CD8-positive, alpha-beta T cell (primary cell): ENCODE measurements at places on chromosomes 6 and 20.
A peak's percentile ranks its signal among the peaks of the same experiment; 100 is the strongest.

DNA sequence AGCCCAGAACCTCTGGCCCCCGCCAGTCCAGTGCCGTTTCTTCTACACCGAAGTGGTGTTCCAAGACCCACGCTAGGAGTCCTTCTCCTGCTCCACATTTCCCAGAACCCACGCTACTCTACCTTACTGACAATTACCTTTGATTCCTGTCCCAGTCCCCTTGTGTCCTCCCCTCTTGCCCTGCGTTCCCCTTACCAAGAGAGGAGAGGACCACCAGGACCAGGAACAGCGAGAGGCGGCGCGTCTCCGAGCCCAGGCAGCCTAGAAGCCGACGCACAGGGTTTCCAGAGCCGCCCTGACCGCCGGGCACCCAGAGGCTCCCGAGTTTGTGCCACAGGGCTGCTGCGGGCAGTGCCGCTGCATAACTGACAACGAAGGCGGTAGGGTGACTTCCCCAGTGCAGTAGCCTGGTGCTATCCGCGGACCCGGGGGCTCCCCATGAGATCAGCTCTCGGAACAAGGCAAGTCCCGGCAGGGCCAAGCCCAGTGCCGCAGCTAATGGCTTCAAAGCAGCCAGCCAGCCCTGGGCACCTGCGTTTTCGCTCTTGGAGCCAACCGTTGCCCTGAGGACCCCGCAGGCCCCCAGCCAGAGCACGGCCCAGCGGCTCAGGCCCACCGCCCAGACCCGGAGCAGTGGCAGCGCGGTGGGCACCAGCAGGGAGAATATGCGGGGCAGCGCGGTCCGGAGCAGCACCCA lies 512 bp downstream of the TAP1 start:
- DNase-seq: peak; percentile 38

- DNase-seq: no peak
Observed at GRCh38 chr6:25922301-25922700, 8.2 kb downstream of the SLC17A2 start.

- DNase-seq: peak; percentile 17
Observed at GRCh38 chr6:17633465-17634188, 33.5 kb downstream of the FAM8A1 start.

DNA sequence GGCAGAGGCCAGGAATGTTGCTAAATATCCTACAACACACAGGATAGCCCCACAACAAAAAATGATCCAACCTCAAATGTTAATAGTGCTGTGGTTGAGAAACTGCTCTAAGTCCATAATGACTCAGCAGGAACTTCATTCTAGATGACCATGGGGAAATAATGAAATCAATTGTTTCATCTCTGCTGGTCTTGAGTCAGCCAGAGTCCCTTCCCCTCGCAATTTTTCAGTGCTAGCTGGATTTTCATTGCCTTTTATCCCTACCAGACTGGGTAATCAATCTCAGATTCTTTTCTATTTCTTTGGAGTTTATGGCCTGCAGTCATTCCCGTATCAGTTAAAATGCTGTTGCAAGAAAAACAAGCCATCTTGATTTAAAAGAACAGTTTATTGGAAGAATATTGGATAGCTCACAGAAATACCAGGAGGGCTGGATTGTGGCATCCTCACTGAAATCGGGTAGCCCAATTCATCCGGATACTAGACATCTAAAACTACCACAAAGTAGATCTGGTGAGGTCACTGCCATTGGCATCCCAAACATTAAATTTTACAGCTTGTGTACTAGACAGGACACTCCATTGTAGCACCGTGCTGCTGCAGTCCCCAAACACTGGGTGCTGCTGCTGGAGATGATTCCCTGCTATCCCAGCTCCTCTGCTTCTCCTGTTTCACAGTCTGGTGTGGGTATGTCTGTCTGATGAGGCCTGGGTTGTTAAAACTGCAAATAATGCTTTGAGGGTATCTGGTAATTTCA lies 30.3 kb upstream of the POPDC3 start:
- DNase-seq: no peak

GRCh38 chr6:31879901-31880300 lies 1.1 kb upstream of the SLC44A4 start:
- DNase-seq: no peak
